ENCODE measurements at places on chromosomes 13 and 19. TPM values are rescaled to one million over a fixed set of nuclear protein-coding genes. Genes with fewer than 3 reads are reported as not detected.
A peak's percentile ranks its signal among the peaks of the same experiment; 100 is the strongest.

DNA sequence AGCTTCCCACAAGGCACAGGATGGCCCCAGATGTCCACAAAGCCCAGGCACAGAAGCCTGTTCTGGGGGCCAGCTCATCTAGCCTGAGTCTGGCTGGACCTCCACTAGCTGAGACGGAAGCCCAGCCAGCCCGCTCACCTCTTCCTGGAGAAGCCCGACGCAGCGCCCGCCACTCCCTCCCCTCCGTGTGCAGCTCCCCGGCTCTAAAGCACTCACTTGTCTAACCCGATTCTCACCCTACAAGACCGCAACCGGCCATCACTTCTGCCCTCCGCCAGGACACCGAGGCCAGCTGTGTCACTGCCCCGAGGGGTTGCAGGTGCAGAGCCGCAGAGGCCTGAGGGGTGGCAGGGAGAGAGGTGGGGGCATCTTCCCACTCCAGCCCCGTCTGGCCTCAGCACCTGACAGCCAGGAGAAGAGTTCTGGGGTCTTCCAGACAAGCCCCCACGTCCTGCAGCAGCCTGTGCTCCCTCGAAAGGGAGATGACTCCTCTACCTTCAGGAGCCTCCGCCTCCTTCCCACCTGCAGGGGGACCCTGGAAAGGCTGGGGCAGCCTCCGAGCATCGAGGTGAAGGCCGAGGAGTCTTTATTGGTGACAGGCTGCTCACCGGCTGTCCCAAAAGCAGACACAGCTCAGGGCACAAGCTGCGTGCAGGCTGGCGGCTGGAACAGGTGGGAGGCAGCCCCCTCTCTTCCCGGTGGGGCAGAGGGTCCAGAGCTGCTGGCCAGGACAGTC lies 5.9 kb upstream of the DIRAS1 start:
- no peak for DNase-seq

GRCh38 chr13:46683676-46684260 lies 113.2 kb downstream of the ESD start:
- no peak for DNase-seq

GRCh38 chr13:44386913-44387556 lies 13.4 kb downstream of the SERP2 start:
- DNase-seq = no peak

DNA sequence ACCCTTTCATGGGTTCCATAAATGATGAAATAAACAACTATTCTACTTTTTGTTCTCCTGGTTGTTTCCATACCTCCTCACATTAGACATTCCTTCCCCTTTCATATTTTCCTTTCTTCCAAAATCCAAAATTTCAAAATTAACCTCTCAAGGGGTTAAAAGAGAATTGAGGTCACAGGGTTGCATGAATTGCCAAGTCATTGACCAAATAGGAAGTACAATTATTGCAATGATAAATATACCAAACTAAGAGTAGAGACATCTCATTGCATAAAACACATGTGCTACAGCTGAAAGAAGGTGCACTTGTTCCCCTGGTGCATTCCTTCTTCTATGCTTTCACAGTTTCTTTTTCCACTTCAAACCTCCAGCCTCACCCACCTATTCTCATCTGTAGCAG lies 136.1 kb downstream of the KCTD12 start:
- no peak for DNase-seq

GRCh38 chr19:29475469-29475868 lies 50.3 kb upstream of the VSTM2B start:
- no peak for DNase-seq

- DNase-seq = no peak
These were observed 184.6 kb downstream of the GPC6 start for GRCh38 chr13:93411186-93411680.

- no peak for DNase-seq
These were observed 3.2 kb downstream of the CEACAM5 start for GRCh38 chr19:41711376-41712261.

- DNase-seq = no peak
These were observed 23.5 kb upstream of the LAIR1 start for GRCh38 chr19:54387991-54388801.

GRCh38 chr13:40056898-40057619 lies 401.6 kb downstream of the COG6 start:
- no peak for DNase-seq

- DNase-seq = peak; percentile 3
These were observed 21.7 kb upstream of the ZNF429 start for GRCh38 chr19:21483589-21484170.

DNA sequence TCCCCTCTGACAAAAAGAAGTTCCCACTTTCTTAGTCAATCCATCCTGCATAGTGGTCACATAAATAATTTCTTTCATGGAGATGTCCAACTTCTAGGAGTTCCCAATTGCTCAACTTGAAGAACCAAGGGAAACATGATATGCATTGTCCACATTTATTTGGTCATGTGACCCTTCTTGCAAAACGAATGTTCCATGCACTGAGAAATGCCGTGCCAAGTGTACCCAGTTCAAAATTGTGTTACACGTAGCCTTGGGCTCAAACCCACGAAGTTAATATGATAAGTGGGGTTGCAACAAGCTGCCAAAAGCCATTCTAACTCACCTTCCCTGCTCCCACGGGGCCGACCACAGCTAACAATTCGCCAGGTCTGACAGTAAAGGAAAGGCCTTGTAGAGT lies 113.1 kb downstream of the ABCC4 start:
- no peak for DNase-seq

DNA sequence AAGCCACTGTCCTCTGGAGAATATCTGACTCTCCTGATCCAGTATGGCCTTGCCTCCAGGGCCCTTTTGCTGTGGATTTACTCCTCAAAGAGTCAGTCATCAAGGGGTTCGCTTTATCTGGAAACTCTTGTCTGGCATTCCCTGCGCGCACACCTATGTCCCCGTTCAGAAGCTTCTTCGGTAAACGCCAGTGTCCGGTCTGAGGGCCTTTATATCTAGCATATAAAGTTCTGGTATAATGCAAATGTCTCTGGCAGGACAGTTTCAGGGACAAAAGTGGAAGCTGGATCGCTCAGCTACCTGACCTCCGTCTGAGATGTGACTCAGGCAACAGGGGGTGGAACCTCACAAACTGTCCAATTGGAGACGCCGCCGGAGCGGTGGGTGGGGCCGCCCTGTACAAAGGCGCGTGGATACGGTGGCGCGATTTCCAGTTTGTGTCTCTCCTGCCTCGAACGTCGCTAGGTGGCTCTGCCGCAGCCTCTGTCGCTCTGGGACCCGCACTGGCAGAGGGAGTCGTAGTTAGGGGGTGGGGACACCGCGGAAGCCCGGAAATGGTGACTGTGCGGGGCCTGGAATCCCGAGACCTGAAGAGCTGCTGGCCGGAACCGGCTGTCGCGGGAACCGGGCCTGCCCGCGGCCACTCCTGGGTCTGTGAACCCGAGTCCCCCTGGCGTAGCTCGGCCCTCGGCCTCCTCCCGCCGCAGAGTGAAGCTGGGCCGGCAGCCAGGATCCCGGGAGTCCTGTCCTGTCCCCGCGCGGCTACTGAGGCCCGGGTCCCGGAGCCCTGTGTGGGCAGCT lies 10.6 kb upstream of the ZNF709 start:
- peak; percentile 98 for DNase-seq

GRCh38 chr19:46746281-46747057 lies at the start of gene STRN4:
Gene STRN4, minus strand, starts transcription at chr19:46746450. Its CDS starts 20 bp downstream, at chr19:46746430.
- DNase-seq = peak; percentile 84

DNA sequence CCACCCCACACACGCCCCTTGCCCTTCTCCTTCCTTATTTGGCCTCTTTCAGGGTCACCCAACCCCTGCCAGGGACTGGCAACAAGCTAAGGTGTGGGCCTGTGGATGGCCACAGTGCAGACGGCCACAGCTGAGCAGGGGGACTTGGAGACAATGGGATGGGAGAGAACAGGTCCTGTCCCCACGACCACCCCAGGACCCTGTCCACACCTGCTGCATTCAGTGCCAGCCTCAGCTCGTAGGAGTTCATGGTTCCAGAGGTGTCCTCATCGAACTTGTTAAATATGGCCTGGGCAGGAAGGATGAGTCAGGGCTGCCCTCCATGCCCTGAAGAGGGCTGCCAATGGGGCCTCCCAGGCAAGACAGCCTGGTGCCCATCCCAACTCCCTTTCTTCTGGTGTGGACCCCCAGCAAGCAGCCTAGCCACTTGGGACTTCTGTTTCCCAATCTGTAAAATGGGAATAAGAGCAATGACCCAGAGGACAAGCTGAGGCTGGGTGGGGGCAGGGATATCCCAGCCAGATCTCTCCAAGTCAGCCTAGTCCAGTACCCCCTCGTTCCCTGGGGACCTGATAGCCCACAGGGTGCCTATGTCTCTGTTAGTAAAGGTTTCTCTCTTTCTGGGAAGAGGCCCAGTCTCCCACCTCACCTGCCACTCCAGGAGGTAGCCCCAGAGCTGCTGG lies 10.6 kb downstream of the CAPN12 start:
- no peak for DNase-seq

- no peak for DNase-seq
These were observed 166.9 kb downstream of the SLC7A1 start for GRCh38 chr13:29428310-29429181.

- DNase-seq = peak; percentile 93
These were observed 81.2 kb downstream of the STARD13 start for GRCh38 chr13:33204130-33204927.

GRCh38 chr13:111898956-111899713 lies 167.8 kb upstream of the SOX1 start:
- no peak for DNase-seq

GRCh38 chr19:13621413-13621812 lies 115.1 kb upstream of the CACNA1A start:
- DNase-seq = peak; percentile 52

DNA sequence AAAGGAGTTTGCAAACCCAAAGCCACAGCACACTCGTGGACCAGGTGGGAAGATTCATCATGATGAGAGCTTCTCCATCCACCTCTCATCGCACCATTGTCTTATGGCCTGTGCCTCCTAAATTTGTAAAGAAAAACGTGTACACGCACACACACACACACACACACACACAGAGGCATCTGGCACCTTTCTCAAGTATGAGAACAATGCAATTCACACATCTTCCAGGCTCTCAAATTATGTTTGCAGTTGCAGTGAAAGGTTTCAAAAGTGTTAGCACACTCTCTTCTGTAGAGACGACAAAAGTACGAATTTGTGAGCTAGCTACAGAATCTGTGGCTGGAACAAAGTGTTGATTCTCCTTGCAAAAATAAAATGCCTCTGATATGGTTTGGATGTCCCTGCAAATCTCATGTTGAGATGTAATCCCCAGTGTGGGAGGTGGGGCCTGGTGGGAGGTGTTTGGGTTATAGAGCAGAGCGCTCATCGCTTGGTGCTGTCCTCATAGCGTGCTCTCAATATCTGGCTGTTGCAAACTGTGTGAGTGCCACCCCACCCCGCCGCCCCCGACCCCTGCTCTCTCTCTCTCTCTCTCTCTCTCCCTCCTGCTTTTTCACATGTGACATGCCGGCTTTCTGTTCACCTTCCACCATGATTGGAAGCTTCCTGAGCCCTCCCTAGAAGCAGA lies 21.8 kb upstream of the RAB20 start:
- DNase-seq = no peak

DNA sequence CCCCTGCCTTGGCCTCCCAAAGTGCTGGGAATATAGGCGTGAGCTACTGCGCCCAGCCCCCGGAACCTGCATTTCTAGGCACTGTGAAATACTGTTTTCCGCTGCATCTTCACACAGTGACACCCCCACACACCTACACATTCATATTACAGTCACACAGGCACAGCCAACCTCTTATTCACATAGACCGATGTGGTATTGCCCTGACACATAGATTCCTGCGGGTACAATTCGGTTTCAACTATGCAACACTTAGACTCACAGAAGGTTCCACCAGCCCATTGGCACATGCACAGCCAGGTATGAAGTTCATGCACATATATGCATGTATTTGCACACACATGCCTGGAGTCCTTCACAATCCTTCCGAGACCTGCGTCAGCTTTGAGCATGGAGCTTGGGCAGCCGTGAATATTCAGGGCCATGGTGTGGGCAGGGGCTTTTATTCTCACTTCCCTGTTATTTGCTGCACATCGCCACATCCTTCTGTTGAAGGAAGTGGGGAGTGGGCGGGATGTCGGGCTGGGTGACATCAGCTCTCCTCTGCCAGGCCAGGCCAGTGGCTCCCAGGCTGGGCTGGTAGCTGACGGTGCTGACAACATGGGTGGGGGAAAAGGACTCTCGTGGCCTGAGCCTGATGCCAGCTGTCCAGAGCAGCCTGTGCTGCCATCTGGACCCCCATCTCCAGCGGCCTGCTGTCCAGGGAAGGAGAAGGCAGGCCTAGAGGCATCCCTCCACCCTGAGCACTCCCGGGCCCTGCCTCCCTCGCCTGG lies 5.4 kb upstream of the CDC37 start:
- DNase-seq = no peak

GRCh38 chr13:34340534-34340933 lies 522.6 kb downstream of the RFC3 start:
- DNase-seq = no peak

- no peak for DNase-seq
These were observed 490.0 kb upstream of the ATXN8OS start for GRCh38 chr13:69617587-69617986.

- no peak for DNase-seq
These were observed 12.5 kb downstream of the IL12RB1 start for GRCh38 chr19:18074192-18074591.

DNA sequence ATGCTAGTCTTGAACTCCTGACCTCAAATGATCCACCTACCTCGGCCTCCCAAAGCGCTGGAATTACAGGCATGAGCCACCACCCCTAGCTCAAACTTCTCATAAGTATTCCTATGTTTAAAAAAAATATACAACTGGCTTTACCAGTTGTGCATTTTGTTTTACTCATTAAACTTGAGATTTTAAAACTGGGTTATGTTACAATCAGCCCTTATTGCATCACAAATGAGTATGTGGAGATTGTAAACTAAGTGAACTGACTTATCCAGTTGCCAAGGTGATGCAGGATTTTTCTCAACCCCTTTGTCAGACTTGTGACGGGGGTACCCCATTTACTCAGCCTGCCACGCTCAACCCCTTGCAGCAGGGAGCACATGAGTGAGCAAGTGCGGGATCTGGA lies 14.4 kb upstream of the GTF2F2 start:
- no peak for DNase-seq

GRCh38 chr19:19510432-19510831 lies 4.9 kb downstream of the TSSK6 start:
- no peak for DNase-seq

Gene RETN
- not detected for total RNA-seq

Gene PDE4C
- not detected for total RNA-seq

Gene CPB2
- 5.5 TPM for total RNA-seq

Gene ZNF667
- total RNA-seq = 7.8 TPM

Gene BBC3
- total RNA-seq = 3.7 TPM

Gene PRTN3
- total RNA-seq = not detected

Gene GEMIN7
- total RNA-seq = 34.5 TPM

Gene NCAN
- not detected for total RNA-seq

Gene ZFP36
- 8.1 TPM for total RNA-seq

Gene CGB5
- total RNA-seq = not detected

Gene DGKH
- total RNA-seq = 13.1 TPM

Gene CIC
- 75.8 TPM for total RNA-seq

Gene POLR2I
- total RNA-seq = 133 TPM

Gene ADAT3
- total RNA-seq = 18.0 TPM

Gene SYNGR4
- total RNA-seq = not detected

Gene TEKTIP1
- 4.2 TPM for total RNA-seq

Gene ZNF284
- total RNA-seq = 3.1 TPM

Measured in A673 (cell line).